ENCODE measurements at places on chromosomes 12 and 14. TPM values are rescaled to one million over a fixed set of nuclear protein-coding genes. Genes with fewer than 3 reads are reported as not detected.

ACSS3 gene
- 44.0 TPM for total RNA-seq

DLGAP5 gene
- total RNA-seq, result 55.2 TPM

MNAT1 gene
- 103 TPM for total RNA-seq

RNU4-1 gene
- under 0.01 TPM for total RNA-seq

EDDM3A gene
- not detected for total RNA-seq

IL22 gene
- not detected for total RNA-seq

LRRK2 gene
- total RNA-seq, result 1.2 TPM

BEST3 gene
- total RNA-seq, result not detected

KIF5A gene
- 0.09 TPM for total RNA-seq

FZD10 gene
- total RNA-seq, result not detected

PTGER2 gene
- 0.42 TPM for total RNA-seq

SMARCC2 gene
- total RNA-seq, result 28.9 TPM

CFAP54 gene
- total RNA-seq, result 0.72 TPM
